ENCODE measurements at places on chromosomes 7 and 10.

DNA sequence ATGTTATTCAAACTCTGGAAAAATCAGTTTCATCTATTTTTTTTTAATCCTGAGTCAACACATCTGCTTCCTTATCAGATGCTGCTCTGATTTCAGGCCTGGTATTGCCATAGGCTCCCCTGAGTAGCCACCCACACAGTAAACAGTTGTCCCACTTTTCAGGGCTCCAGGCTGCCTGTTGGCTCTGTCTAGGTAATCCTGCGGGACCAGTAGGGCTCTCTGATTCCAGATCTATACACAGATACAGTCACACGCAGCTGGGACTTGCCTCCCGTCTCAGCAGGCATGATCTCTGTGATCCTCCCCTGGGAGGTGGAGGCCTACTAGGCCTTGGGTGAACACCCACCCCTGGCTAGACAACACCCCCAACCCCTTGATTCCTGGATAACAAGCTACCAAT is 206.1 kb downstream of the CREB5 start:
- DNase-seq: no peak

- DNase-seq: no peak
Observed at GRCh38 chr7:119270644-119271043, 1002.3 kb upstream of the KCND2 start.

DNA sequence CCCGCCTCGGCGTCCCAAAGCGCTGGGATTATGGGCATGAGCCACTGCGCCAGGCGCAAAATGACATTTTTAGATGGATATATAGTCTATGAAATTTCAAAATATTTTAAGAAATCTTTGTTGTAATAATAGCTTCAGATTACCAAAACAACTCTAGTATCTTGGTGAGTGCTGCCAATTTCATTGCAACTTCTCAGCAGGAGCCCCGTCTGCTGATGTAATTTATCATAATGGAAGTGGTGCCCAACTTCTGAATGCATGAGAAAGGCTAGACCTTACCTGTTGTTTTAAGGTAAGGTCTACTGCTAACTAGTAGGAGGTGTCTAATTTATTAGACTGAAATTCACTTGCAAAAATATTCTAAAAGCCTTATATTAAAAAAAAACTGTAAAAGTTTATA is 20.0 kb downstream of the PDSS1 start:
- DNase-seq: no peak

DNA sequence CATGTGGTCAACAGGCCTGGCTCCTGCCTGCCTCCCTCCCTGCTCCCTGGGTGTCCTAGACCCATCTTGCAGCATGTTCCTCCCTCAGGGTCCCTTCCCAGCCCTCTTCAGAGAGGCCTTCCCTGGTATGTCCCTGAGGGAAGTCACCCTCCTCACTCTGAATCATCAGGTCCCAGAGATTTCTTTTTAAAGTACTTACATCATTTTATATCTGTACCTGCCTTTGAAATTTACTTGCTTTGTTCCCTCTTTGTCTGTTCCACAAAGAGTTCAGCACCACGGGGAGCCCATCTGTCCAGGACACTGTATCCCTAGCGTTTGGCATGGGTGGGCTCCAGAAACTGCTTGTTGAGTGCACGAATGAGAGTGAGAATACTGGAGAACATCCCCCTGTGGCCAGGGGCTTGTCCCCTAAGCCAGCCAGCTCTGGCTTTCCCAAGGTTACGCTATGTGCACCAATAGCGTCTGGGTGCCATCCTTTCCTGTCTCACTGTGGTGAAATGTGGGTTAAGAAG is 50.6 kb upstream of the IGFBP3 start:
- no peak for DNase-seq

DNA sequence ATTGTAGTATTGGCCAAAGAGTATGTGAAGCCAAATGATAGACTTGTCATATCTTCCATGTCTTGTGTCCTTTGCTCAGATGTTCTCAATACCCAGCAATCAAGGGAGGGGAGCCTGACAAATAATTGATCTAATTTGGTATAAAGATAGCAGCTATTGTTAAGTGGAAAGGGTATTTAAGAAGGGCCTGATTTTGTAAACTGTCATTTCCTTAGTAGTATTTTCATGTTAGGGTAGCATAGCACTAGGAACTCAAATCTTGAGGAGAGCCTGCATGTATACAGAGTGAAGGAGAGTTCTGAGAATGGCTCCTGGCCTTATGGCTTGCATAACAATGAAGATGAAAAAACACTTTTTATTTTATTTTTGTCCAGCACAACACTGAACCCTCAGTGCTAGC is 53.1 kb downstream of the GNAI1 start:
- DNase-seq: no peak

GRCh38 chr7:133135451-133135850 is 53.6 kb upstream of the CHCHD3 start:
- peak; percentile 7 for DNase-seq

- DNase-seq: no peak
Observed at GRCh38 chr7:159075563-159076238, 69.0 kb downstream of the VIPR2 start.

DNA sequence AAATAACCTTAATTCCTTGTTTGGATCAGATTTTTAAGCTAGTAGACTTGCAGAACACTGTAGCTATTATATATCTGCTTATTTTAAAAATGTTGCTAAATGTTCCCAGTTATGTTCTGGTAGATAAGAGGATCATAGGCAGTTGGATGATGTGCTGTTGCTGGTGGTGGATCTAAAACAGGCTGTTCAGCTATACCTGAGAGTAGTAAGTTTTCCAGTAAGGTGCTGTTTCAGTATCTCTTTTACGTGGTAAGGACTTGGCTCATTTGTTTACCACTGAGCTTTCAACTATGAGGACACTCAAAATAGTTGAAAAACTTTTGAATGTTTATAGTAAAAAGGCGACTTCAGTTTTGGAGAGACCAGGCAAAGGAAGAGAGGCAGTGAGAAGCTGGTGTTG is 180.9 kb downstream of the CDK14 start:
- DNase-seq: no peak

DNA sequence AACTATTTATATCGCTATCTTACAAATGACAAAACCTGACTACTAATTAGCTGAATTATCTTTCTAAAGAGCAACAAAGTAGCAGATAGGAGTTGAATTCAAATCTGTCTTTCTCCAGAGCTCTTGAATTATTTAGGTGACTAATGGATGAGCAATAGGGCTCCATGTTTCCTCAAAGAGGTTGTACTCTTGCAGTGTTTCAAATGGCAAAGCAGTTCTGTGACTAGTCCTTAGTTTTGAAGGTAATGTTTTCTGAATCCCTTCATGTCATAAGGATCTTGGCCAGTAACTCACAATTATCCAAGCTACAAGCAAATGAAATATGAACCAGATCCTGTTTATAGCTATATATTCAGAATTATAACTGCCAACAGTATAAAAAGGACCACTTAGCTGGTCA is 999.7 kb downstream of the NRG3 start:
- DNase-seq: peak; percentile 15

GRCh38 chr7:137801003-137801402 is 45.8 kb downstream of the DGKI start:
- peak; percentile 71 for DNase-seq

DNA sequence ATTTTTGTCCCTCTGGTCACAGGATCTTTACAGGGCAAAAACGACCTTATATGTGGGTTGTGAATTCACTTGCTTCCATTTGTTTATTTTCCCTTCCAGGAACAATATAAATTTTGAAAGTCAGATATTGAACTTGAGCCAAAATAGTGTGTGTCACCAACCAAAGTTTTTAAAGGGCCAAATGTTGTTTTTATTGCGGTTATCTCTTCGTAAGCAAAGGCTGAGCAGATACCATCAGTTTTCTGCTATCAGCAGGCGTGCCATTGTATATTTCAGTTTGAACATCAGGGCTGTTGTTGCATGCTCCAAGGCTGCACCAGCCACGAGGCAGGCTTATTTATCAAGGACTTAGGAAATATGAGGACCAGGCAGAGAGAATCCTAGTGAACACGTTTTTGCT is 160.3 kb downstream of the PAXIP1 start:
- no peak for DNase-seq

- peak; percentile 78 for DNase-seq
Observed at GRCh38 chr7:27994639-27995038, 186.0 kb downstream of the JAZF1 start.

DNA sequence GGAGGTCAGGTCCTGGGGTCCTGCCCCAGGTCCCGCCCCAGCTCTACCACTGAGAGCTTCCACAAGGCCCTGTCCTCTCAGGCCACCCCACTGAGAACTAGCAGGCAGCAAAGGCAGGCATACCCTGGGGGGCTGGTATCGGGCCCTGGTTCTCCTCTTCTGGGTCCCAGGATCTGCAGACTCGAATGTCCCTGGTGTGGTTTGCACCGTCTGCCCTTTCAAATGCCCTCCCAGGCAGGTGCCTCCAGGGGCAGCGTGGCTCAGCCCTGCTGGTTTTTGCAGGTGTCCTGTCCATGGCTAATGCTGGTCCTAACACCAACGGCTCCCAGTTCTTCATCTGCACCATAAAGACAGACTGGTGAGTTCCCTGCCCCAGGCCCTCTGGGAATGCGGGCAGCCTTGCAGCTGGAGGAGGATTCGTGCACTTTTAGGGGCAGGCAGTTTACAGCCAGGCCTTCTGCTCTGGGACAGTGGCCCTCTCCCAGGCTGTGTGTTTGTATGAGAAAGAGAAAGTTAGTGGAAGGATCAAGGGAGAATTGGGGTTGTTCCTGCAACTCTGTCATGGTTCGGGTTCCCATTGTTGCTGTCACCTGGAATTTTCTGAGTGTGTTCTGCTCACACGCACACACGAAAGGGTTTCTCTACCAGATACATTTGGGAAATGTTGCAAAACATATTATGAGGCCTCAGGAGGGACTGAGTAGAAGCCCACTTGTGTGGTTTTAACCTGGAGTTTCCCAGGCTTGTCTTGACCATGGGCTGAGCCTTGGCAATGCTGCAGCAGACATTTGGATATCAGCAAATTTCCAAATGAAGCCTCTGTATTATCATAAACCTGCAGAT is 5.0 kb downstream of the PPIF start:
- no peak for DNase-seq

DNA sequence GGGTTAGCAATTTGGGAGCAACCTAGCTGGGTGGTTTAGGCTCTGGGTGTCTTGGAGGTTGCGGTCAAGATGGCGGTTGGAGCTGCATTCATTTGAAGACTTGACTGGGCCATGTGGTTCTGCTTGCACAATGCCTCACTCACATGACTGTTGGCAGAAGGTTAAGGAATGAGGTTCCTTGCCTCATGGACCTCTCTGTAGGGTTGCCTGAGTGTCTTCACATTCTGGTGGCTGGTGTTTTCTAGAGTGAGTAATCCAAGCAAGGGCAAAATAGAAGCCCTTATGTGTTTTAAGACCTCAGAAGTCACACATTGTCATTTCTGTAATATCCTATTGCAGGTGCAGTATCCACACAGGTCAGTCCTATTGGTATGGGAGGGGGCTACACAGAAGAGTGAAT is 52.0 kb downstream of the CDK14 start:
- DNase-seq: no peak

- peak; percentile 22 for DNase-seq
Observed at GRCh38 chr7:117087639-117088396, 134.5 kb downstream of the ST7 start.

DNA sequence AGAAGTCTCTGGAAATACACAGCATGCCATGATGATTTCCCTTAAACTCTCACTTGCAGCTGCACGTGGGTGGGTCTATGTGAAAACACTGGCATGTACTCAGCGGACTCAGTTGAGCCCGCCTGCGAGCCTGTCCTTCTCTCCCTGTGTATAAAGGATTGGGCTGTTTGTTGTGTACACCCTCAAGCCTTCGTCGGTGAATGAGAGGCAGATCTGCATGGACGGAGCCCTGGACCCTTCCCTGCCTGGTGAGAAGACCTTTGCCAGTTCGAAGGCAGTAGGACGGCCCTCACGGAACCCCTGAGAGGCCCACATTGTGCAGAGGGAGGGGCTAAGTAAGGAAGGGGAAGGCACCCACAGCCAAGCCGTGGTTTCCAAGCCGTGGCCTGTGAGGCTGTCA is 121.2 kb downstream of the WDFY4 start:
- DNase-seq: no peak

- peak; percentile 3 for DNase-seq
Observed at GRCh38 chr10:83023662-83024061, 1115.6 kb upstream of the GHITM start.

GRCh38 chr10:17851611-17852010 is 42.5 kb downstream of the MRC1 start:
- no peak for DNase-seq

- DNase-seq: peak; percentile 10
Observed at GRCh38 chr10:127228195-127228787, 31.9 kb upstream of the INSYN2A start.
